ENCODE measurements at places on chromosomes 2 and 18.

DNA sequence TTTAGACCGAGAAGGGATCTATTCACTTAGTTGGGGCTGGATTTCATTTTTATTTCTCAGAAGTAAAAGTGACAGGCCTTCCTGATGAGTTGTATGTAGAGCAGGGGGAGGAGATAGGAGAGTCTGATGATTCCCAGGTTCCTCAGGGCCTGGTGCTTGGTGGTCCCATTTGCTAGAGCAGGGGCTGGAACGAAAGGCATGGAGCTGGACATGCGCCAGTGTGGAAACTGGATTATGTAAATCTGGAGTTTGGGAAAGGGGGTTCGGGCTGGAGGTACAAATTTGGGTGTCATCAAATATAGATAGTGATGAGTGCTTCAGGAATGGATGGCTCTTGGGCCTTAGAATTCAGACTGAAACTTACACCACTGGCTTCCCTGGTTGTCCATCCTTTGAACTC lies 27.5 kb downstream of the GNLY start:
- no peak for DNase-seq

DNA sequence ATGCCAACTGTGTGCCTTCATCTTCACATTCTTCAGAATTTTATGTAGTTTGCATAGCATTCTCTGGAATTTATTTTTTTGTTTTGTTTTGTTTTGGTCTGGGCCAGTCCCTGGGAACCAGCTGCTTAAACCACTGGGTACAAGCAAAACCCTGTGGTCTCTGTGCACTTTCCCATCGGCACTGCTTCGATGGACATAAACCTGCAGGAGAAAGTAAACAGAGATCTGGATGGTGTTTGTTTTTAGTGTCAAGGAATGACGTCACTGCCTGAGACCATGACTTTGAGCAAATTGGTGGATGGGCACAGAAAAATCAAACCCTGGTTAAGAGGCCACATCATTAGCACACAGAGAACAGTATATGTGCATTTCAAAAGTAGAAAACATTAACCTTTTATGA lies 64.7 kb upstream of the RASGRP3 start:
- no peak for DNase-seq

DNA sequence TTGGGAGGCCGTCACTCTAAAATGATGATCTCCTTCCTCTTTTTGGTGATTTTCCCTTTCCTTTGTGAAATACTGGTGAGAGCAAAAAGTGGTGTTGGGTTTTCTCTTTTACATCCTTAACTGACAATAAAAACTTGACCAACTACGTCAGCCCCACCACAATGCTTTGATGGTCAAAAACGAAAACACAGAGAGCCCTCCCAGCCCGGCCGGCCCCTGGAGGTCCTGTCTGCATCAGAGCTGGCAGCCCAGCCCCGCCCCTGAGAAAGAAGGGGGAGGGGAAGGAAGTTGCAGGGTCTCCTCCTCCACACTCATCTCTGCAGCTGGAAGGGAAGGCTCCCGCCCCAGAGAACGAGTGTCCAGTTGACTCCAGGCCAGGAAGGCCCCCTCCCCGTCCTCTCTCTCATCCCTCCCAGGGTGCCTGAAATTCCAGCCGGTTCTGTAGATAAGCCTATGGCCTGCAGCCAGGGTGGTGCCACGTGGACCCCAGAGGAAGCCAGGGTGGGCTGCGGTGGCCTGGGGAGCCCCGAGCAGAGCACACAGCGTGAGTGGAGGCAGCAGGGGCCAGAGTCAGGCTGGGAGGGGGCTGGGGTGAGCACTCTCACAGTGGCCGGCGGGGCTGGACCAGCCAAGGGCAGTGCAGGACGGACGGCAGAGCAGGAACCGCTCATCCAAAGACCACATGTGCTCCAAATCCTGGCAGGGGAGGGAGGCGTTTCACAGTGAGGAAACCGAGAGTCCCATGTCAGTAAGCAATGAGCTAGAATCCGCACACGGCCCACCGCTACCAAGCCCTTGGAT lies 19.8 kb downstream of the BIN1 start:
- no peak for DNase-seq

DNA sequence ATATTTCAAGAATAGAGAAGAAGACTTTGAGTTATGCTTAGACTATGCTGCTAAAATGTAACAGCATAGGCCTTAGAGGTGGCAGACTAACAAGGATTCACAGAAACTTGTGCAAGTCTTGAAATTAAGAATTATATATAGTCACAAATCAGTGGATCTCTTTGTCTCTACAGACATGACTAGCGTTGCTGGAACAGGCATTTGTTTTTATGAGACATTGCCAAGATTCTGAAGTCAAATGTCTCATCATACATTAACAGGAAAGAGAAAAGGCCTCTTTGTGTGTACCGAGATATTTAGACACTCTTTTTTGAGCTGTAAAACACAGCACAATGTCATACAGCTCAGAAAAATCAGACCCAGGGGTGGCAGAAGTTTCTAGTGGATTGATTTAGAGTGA lies 207.1 kb downstream of the TMX3 start:
- no peak for DNase-seq

DNA sequence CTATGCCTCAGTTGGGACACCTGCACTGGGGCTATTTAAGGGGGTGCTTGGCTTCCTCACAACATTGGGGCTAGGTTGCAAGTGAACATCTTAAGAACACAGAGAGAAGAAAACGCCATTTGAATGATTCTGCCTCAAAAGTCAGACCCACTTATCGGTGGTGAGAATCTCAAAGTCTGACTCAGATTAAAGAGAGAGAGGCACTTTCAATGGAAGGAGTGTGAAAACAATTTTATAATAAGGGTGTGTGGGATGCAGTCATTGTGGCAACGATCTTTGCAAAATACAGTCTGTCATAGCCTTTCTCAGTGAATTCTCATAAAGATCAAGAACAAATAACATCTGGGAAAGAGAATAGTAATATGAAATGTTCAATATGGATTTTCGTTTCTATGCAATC lies 41.8 kb downstream of the CCDC102B start:
- DNase-seq: no peak

All from SK-N-MC (cell line).